Urinary bladder (tissue), 4 donors: ENCODE measurements at places on chromosomes 1 and 21. TPM values are rescaled to one million over a fixed set of nuclear protein-coding genes. Genes with fewer than 3 reads are reported as not detected.

Gene HSPG2
- 242 TPM for total RNA-seq

Gene ADGRB2
- 13.4 TPM for total RNA-seq

Gene C4BPA
- total RNA-seq: 0.95 TPM

Gene LORICRIN
- not detected for total RNA-seq

Gene CDC42BPA
- total RNA-seq: 194 TPM

Gene AK5
- total RNA-seq: 6.5 TPM

Gene LCK
- total RNA-seq: 0.90 TPM

Gene LRRC8C
- total RNA-seq: 12.3 TPM

Gene TINAGL1
- 94.1 TPM for total RNA-seq

Gene PDE4B
- total RNA-seq: 43.1 TPM

Gene TMPRSS2
- 27.1 TPM for total RNA-seq

Gene VTCN1
- total RNA-seq: 6.2 TPM

Gene KCNAB2
- 3.8 TPM for total RNA-seq

Gene A3GALT2
- total RNA-seq: not detected

Gene AP4B1
- total RNA-seq: 35.3 TPM

Gene SLFNL1
- 0.69 TPM for total RNA-seq

Gene ADIPOR1
- 63.6 TPM for total RNA-seq

Gene KLHDC7A
- 3.3 TPM for total RNA-seq

Gene PGLYRP3
- total RNA-seq: not detected

Gene QSOX1
- 137 TPM for total RNA-seq

Gene DNASE2B
- total RNA-seq: not detected

Gene WDR64
- total RNA-seq: not detected

Gene HRNR
- total RNA-seq: not detected

Gene TIE1
- 38.5 TPM for total RNA-seq

Gene CFHR3
- total RNA-seq: 0.48 TPM

Gene CLK2
- total RNA-seq: 29.7 TPM

Gene RBM15
- 42.7 TPM for total RNA-seq

Gene TRIM67
- 0.42 TPM for total RNA-seq

Gene CNN3
- 350 TPM for total RNA-seq

Gene MTHFR
- 26.9 TPM for total RNA-seq
